ENCODE measurements at places on chromosomes 6 and 20.

GRCh38 chr20:5065879-5066383 lies 53.8 kb downstream of the PCNA start:
- peak; percentile 78 for DNase-seq

GRCh38 chr6:156556811-156557210 lies 220.4 kb upstream of the ARID1B start:
- DNase-seq: no peak

- DNase-seq: no peak
These were observed 676.5 kb downstream of the TENT5A start for GRCh38 chr6:81075974-81076373.

DNA sequence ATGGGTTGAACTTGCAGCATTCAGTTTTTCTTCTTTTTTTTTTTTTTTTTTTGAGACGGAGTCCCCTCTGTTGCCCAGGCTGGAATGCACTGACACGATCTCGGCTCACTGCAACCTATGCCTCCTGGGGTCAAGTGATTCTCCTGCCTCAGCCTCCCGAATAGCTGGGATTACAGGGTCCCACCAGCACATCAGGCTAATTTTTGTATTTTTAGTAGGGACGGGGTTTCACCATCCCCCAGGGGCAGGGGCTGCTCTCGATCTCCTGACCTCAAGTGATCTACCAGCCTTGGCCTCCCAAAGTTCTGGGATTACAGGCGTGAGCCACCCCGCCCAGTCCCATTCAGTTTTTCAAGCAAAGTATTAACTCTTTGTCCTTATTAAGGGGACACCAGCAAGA lies 117.6 kb upstream of the PRSS16 start:
- no peak for DNase-seq

- no peak for DNase-seq
These were observed 41.7 kb downstream of the PMEPA1 start for GRCh38 chr20:57667924-57668782.

- no peak for DNase-seq
These were observed 45.0 kb upstream of the IRF4 start for GRCh38 chr6:346386-347030.

DNA sequence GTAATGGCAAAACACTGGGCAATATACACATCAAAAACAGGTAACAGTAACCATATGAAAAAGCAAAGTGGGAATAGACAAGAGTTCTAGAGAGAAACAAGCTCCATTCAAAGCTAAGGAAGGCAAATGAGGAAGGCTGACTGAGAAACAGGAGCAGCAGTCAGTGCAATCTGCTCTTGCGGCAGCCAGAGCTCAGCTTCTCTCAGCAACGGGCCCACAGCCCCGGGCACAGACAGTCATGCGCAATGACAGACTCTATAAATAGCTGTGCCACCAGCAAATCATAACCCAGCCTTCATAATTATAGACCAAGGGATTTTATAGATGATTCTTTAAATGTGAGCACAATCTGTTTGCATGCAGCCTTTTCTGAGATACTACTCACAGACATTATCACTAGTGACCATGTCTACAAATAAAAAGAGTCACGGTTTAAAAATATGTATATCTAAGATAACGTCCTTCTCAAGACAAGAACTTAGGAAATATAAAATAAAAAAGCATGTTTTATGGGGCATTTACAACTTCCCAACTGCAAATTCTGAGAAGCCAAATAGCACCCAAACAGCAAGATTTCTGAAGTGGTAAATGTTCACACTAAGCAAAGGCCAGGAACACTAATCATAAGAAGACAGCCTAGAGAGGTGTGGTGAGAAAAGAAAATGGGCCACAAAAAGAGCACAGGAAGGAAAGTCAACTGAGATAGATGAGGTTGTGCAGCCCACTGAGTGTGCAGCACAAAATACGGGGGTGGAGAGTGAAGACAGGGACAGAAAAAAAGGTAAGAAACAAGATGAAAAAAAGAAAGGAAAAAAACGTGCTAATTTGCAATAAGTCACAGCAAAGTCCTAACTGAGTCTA lies 39.9 kb upstream of the BEND6 start:
- DNase-seq: no peak

DNA sequence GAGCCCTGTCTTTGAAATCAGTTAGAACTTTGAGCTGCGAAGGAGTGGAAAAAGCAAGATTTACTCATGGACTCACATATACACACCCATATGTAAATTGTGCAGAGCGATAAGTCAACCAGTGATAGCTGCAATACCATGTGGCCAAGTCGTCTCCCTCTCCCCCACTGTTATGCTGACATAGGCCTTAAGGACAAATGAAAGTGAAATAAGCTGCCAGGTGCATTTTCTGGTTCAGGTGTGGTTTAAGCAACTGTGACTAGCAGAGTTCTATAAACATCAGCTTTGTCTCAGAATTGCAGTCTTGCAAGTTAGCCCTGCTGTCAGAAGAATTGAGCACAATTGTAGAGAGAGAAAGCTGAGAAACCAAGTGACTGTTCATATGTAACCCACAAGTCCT lies 9.6 kb downstream of the FAM83B start:
- DNase-seq: no peak

GRCh38 chr6:87763901-87764300 lies 61.9 kb upstream of the AKIRIN2 start:
- no peak for DNase-seq

- DNase-seq: no peak
These were observed 388.4 kb upstream of the GJE1 start for GRCh38 chr6:141744194-141744925.

DNA sequence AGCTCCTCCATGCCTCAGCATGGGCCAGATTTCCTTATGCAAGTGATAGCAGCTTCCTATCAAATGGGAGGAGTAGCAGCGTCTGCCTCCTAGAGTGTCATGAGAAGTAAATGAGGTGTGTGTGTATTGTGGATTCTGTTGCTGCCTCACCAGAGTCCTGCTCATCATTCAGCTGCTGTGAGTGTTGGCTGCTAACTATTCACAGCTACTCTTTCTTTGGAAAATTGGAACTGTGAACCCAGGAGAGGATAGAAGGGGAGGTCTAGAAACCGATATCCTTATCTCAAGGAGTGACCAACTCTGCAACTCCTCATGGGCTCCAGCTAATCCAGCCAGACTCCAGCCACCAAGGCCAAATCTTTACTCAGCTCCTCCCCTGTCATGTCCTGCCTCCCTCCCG lies 63.3 kb downstream of the TOX2 start:
- no peak for DNase-seq

- no peak for DNase-seq
These were observed 44.4 kb downstream of the DTD1 start for GRCh38 chr20:18632196-18632789.

- no peak for DNase-seq
These were observed 211.6 kb upstream of the THEMIS start for GRCh38 chr6:128112494-128112893.

- DNase-seq: no peak
These were observed 1.8 kb downstream of the RIPOR2 start for GRCh38 chr6:24933868-24934401.

DNA sequence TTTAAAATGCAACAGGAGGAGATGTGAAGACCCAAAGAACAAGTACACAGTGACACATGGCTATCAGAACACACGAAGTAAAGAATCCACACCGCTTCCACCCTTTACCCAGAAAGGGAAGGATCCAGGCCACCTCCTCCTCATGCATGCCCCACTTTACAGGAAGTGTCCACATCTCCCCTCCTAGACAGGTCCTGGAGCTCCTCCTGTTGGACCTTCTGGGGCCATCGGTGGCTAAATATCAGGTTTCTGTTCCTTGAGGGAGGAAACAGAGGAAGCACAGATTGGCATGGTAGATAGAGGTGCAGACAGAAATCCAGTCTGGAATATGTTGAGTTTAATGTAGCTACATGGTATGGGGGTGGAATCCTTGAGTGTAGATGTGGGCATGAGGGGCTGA lies 10.9 kb downstream of the NINL start:
- no peak for DNase-seq

- no peak for DNase-seq
These were observed 68.4 kb downstream of the ID4 start for GRCh38 chr6:19905584-19905983.

DNA sequence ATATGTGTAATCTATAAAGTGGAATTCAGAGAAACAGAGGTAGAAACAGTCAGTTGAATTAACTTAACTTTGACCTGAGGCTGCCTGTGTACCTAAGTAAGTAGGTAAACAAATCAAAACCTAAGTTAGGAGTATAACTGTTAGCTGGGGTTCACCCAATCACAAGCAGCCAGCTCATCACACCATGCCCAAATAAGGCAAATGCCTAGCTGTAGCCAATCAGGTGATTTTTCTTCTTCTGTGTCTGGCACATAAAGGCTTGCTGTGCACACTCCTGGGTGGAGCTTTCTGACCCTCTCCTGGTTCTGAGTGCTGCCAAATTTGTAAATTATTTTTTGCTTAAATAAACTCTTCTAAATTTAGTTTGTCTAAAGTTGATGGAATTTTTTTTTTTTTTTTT lies 54.7 kb upstream of the TRIM39 start:
- DNase-seq: no peak

DNA sequence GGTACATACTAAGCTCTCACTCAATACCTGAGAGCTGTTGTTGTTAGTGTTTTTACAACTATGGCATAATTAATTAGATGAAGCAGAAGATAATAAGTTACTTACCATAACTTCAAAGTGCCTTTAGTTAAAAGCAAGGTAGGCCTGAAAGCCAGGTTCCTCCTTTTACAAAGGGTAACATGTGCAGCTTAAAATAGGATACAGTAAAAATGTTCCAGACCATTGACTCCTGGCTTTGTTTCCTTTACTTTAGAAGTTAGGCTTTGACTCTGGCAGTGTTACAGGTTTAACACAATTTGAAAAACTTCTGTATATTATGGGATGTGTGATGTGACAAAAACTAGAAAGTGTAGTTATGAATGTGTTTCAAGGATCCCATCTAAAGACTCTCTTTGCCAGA lies 522.5 kb downstream of the EPM2A start:
- DNase-seq: no peak

- no peak for DNase-seq
These were observed 118.5 kb upstream of the DTNBP1 start for GRCh38 chr6:15781333-15781732.

GRCh38 chr6:47057830-47058540 lies 15.9 kb upstream of the ADGRF1 start:
- DNase-seq: no peak

DNA sequence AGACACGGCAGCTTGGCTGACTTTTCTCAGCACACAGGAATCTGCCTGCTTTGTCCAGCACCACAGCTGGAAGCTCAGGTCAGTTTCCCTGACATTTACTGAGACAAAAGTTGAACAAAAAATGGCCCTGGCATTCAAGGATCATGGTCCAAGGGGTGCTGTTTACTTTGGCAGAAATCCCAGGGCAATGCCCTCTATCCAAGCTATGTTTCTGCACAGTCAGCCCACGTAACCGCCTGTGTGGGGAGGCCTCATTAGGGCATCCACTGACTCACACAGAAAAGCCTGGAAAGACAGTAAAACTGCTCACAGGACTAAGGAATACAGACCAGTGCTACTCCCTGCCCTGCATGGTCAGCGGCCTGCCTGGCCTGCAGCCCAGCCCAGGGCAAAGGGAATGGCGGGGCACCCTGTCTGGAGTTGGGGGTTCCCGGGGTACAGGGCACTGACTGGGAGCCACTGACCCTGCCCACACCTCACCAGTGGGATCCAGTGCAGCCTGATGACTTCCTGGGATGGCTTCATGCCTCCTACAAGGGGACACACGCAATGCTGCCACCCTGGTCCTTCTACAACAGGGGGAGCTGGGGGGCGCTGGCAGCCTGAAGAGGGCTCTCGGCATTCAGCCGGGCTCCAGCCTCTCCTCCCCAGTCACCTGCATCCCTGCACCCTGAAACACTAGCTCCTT lies 77.1 kb downstream of the NINL start:
- DNase-seq: no peak

DNA sequence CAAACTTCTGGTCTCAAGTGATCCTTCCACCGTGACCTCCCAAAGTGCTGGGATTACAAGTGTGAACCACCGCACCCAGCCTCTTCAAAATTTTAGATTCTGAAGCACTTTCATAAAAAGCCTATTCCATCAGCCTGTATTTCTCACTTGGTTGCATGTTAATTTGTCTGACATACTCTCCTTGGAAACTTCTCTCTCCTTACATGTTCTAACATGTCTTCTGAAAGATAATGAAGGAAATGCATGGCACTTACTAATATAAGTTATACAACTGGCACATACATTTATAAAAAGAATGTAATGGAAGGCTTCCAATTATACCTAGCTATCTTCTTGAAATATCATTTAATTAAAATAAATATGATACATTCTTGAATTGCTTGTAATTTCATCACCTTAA lies 597.5 kb downstream of the TBC1D32 start:
- DNase-seq: no peak

GRCh38 chr20:18532626-18533025 lies 24.9 kb downstream of the SEC23B start:
- no peak for DNase-seq

GRCh38 chr20:1929460-1929859 lies 34.3 kb downstream of the SIRPA start:
- DNase-seq: no peak

DNA sequence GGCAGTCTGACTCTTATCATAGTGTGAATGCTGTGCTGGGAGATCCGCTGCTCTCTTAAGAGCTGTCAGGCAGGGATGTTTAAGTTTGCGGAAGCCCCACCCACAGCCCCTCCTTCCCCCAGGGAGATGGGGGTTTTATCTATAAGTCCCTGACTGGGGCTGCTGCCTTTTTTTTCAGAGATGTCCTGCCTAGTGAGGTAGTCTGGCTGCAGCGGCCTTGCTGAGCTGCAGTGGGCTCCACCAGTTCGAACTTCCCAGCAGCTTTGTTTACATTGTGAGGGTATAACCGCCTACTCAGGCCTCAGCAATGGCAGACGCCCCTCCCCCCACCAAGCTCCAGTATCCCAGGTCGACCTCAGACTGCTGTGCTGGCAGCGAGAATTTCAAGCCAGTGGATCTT lies 75.7 kb upstream of the UST start:
- DNase-seq: no peak

- no peak for DNase-seq
These were observed 118.5 kb upstream of the MMS22L start for GRCh38 chr6:97401533-97401932.

- DNase-seq: no peak
These were observed 206.2 kb downstream of the FOXC1 start for GRCh38 chr6:1815827-1816452.

DNA sequence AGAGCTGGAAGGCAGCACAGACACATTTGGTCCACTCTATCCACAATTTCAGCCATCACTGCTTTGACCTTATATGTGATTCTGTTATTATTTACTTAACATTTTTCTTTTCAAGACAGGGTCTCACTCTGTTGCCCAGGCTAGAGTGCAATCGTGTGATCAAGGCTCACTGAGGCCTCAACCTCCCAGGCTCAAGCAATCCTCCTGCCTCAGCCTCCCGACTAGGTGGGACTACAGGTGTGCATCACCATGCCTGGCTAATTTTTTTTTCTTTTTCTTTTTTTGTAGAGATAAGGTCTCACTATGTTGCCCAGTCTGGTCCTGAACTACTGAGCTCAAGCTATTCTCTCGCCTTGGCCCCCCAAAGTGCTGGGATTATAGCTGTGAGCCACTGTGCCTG lies 40.3 kb downstream of the BCL2L1 start:
- DNase-seq: no peak

GRCh38 chr20:16777126-16777525 lies 29.0 kb downstream of the OTOR start:
- DNase-seq: no peak

GRCh38 chr20:39670988-39671387 lies 708.8 kb downstream of the DHX35 start:
- DNase-seq: no peak

GRCh38 chr6:43396408-43397149 lies 27.1 kb upstream of the ZNF318 start:
- DNase-seq: no peak

Measured in right atrium auricular region (tissue), 2 donors.